Heart left ventricle (tissue), 16 donors: ENCODE measurements at places on chromosomes 3 and 15.

DNA sequence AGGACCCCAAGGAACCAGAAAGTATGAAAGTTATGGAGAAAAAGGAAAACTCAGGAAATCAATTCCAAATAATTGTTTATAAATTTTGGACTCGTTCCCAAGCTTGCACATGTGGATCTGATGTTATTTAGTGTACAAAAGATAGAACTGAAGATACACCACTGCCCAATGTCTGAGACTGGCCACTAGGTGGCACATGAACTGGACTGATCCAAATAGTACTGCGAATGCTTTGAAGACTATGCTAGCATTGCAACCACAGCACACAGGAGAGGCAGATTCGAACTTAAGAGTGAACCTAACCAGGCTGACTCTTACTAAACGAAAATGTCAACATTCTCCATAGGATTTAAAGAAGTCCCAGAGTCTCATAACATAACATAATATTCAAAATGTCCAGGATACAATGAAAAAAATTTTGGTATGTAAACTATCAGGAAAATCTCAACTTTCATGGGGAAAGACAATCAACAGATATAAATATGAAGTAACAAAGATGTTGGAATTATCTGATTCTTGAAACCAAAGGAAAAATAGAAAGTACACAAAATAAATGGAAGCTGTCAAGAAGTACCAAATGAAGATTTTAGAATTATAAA lies 596.7 kb downstream of the FGF12 start:
- no peak for DNase-seq

- DNase-seq, result no peak
Measured at GRCh38 chr3:126216416-126216815, 36.0 kb upstream of the ALDH1L1 start.

GRCh38 chr3:79056498-79056897 lies 711.3 kb downstream of the ROBO1 start:
- no peak for DNase-seq

GRCh38 chr3:131526801-131527347 lies 24.1 kb upstream of the MRPL3 start:
- DNase-seq, result peak; percentile 14

DNA sequence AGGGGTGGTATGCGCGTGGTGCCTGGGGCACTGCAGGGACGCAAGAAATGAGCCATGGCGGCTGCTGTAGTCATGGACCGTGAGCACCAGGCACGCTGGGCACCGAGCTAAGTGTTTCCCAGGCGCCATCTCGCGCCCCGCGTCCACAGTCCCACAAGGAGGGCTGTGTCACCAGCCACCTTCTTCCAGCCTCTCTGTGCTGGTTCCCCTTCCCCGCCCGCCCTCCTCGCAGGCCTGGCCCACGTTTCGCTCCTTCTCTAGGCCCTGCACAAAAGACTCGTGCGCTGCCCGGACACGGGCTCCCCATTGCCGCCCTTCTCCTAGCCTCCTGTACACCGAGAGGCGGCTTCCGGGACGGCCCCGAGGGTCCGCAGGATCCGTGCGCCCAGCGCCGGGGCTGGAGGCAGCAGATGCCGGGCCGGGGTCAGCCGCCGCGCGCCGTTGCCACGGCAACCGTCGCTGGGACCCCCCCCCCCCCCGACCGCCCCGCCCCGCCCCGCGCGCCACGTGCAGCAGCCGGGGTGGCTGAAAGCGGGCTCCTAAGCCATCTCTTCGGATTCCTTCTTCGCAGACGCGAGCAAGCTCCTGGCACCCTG lies 113.4 kb downstream of the SRGAP3 start:
- DNase-seq, result peak; percentile 35

DNA sequence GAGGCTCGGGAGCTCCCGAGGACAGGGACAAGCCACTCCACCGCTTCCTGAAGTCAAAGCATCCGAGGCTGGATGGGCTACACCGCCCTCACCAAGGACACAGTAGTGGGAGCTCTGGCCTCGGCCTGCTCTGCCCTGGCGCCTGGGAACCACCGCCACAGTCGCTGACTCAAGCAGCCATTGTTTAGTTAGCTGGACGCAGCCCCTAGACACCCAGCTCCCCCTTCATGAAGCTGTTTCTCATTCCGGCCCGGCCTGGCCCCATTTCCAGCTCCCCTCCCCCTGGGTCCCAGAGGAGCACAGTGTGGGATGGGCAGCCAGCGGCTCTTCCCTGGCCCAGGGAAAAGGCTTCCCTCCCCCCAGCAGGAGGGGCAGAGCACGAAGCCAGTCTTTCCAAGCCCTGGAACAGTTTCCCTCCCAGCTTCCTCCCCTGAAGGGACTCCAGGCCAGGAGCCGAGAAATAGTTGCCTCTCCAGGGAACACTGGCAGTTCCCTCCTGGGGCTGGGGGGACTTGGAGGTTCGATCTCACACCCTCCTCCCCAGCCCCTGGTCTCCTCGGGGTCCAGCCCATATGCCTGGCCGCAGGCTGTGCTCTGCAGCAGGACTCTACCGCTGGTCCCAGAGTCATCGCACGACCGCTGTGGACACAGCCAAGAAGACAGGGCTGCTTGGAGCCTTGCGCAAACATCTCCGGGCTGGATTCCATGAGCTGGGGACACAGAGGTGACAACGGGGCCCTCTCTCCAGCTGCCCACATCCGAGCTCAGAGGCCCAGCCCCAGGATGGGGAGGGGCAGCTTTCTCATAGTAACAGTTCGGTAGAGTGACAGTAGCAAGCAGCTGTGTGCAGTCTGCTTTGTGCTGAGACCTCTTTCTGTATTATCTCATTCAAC lies 10.0 kb downstream of the PLXND1 start:
- DNase-seq, result peak; percentile 93

DNA sequence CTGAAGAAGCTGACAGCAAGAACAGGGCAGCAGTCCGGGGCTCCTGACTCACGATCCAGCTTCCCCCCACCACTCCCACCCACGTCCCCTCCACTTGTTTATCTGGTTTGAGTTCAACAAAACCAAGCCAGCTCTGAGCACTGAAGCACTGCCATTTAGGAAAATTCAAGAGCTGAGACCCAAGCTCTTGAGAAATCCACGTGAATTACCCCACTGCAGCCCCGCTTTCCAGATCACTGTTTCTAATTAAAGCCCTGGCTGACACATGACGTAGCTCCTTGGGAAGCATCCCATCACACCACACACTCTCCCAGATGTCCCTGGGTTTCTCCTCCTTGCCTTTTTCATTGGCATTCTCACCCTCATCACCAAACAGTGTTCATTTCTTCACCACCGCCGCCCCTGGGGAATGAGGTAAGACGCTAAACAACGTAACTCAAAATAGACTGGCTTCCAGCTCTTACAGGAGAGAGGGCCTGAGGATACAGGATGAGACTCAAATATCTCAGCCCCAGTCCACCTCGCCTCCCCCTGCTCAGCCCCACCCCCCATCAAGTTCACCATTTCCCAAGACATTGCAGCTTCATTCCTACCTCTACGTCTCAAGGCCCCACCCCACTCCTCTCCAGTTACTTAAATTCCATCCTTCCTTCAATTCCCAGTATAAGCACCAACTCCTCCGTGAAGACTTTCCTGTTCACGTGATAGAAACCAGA lies 95.4 kb downstream of the SRGAP3 start:
- no peak for DNase-seq

- no peak for DNase-seq
Measured at GRCh38 chr3:160870327-160870726, 114.3 kb downstream of the PPM1L start.

GRCh38 chr3:54619531-54619930 lies 308.3 kb downstream of the LRTM1 start:
- no peak for DNase-seq

GRCh38 chr15:29029651-29030195 lies 143.9 kb downstream of the APBA2 start:
- no peak for DNase-seq

DNA sequence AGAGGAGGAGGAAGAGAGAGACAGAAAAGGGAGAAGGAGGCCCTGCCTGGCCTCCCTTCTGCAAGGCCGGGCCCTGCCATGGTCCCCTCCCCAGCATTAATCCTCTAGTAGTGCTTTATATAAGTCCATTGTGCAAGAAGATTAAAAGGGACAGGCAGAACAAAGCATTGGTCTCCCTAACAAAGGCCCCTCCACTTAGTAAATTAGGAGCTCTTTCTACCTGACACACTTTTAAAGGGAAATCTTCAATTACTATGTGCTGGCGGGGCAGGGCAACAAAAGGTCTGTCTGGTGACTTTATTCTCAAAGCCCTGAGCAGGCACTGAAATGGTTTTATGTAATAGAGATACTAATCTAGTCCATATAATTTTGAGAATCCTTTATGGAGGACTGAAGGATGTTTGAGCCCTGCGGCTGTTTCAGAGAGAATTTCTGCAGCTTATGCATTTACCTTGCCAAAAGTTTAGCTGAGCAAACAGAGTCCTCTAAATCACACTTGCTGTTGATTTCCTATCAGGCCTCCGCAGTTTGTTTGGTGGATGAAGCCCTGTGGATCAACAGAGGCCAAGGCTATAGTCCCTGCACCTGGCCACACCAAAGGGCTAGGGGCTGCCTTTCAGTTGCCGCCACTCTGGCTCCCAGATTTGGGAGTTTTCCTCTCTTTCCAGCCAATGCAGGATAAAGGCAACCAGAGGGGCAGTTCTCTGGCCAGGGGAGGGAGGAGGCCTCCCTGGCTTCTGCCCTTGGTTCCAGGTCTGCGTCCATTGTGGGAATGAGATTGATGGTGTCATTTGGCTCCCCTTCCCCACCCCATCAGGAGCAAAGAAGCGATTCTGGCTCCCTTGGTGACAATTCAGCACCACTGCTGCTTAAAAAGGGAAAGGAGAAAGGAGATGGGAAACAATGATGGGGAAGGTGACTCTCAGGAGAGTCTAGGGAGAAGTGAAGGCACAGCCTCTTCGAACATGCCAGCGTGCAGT lies 148.0 kb downstream of the MEGF11 start:
- no peak for DNase-seq

DNA sequence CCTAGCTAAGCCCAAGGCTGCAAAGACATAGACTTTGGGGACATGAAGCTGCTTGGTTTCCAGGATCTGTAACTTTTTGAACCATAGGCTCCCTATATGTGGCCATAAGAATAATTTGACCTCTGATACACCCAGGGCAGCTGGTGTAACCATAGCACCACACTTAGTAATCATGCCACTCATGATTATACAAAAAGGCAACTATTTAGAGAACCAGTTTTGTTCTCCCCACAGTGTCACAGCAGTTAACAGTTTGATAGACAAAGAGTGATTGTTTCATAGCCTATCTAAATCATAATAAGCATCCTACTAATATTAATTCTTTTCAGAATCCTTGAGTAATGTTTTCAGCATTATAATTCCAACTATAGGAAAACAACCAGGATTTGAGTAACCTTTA lies 334.9 kb downstream of the NEK10 start:
- no peak for DNase-seq

GRCh38 chr3:144375088-144375487 lies 403.5 kb downstream of the DIPK2A start:
- DNase-seq, result no peak

DNA sequence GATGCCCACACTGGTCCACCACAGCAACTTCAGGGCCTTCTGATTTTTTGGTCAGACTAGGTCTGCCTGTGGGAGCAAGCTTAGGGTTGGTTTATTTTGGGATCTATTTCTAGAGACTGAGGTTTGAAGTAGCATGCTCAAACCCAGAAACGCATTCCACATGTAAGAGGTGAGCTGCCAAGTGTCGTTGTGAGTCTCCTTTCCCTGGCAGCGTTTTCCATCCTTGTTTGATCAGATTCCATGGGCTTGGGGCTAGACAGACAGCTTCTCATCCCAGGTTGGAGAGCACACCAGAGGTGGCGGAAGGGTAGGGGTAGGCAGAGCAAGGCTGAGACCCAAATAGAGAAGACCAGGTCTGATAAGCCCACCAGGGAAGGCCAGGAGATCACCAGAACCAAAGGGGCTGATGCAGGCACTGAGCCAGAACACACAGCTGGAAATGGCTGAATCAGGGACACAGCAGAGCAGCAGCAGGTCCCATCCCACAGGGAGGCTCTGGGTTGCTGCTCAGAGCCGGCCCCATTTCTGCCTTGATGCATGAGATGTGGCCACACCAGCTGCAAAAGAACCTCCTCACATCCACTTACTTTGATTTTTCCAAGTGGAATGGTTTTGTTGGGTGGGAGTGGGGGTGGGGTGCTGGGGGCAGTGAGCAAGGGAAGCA lies 186.8 kb downstream of the THSD4 start:
- no peak for DNase-seq

DNA sequence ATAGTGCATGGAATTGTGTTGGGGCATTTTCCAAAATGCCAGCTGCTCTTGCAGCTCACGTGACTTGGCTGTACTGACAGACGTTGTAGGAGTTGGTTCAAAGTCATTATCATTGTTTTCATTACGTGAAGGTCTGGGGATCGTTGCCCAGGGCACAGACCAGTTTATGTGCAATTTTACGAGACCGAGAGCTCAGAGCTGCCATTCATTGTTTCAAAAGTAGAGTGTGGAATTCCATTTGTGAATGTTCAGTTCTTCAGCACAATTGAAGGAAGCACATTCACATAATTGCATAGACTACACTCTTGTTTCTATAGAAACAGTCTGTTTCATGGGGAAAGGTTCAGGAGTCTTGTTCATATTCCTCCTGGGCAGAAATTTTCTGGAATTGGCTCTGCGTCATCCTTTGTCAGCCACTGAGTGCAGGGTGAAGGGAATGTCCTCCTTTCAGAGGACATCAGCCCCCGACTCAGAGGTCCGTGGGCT lies 54.5 kb downstream of the GABRG3 start:
- no peak for DNase-seq

DNA sequence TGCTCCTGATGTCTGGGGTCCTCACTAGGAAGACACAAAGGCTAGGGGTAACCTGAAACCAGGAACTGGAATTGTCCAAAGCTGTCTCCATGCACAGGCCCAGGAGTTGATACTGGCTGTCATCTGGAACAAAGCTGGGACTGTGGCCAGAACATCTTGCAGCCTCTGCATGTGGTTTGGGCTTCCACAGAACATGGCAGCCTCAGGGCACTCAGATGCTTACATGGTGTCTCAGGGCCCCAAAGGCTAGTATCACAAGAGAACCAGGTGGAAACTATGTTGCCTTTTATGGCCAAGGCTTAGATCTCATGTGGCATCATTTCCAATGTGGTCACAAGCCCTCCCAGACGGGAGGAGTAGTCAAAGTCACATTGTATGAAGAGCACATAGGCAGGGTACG lies 335.2 kb upstream of the TRIM42 start:
- no peak for DNase-seq

- no peak for DNase-seq
Measured at GRCh38 chr3:87076946-87077345, 86.0 kb upstream of the VGLL3 start.

- no peak for DNase-seq
Measured at GRCh38 chr15:31367730-31368344, 41.2 kb downstream of the KLF13 start.

GRCh38 chr15:48046813-48047438 lies 73.9 kb upstream of the SLC24A5 start:
- no peak for DNase-seq
